ENCODE measurements at places on chromosomes 11 and 22. TPM values are rescaled to one million over a fixed set of nuclear protein-coding genes. Genes with fewer than 3 reads are reported as not detected.
A peak's percentile ranks its signal among the peaks of the same experiment; 100 is the strongest.

- DNase-seq: no peak
- H3K4me3 ChIP-seq: no peak overlapping the region
- no peaks in the 10 kb centered on the region for H3K27me3 ChIP-seq
- H3K4me1 ChIP-seq: peaks cover 16% of the 10 kb centered on the region
- H3K36me3 ChIP-seq: no peaks in the 10 kb centered on the region
Measured at GRCh38 chr11:816433-816779, 2.3 kb upstream of the PNPLA2 start.

DNA sequence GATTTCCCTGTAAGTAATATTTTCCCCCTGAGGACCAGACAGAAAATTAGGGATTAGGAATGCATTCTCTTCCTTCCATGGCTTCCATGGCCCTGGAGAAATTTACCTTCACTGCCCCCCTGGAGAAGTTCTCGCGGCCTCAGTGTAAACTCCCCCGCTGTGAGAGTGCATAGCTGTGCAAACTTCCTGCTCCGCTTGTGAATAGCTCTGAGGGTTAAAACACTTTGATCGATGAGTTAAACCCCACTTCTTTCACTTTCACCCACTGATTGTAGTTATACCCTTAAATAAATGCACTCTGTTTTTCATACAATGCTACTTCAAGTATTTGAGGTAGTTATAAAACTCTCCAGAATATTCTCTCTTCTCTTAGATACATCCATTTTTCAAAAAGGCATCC, 190.8 kb downstream of the DSCAML1 start:
- no peaks in the 10 kb centered on the region for H3K4me1 ChIP-seq
- no peak overlapping the region for H3K27ac ChIP-seq
- no peak overlapping the region for H3K4me3 ChIP-seq
- peaks cover 19% of the 10 kb centered on the region for H3K27me3 ChIP-seq
- DNase-seq: no peak

- no peak overlapping the region for H3K27ac ChIP-seq
- no peak for DNase-seq
- H3K4me1 ChIP-seq: peaks cover 10% of the 10 kb centered on the region
- no peak overlapping the region for H3K4me3 ChIP-seq
- no peaks in the 10 kb centered on the region for H3K27me3 ChIP-seq
Measured at GRCh38 chr11:117933930-117934329, 4.7 kb upstream of the TMPRSS13 start.

GRCh38 chr11:125499563-125499962, 3.5 kb upstream of the FEZ1 start:
- peaks cover 11% of the 10 kb centered on the region for H3K27me3 ChIP-seq
- H3K4me3 ChIP-seq: no peak overlapping the region
- H3K27ac ChIP-seq: no peak overlapping the region
- no peaks in the 10 kb centered on the region for H3K36me3 ChIP-seq
- DNase-seq: no peak

GRCh38 chr22:21014202-21014725, 701 bp upstream of the P2RX6 start:
- no peaks in the 10 kb centered on the region for H3K36me3 ChIP-seq
- no peaks in the 10 kb centered on the region for H3K27me3 ChIP-seq
- peak overlapping the region; percentile 60 for H3K27ac ChIP-seq
- peak; percentile 94 for DNase-seq

- H3K36me3 ChIP-seq: no peaks in the 10 kb centered on the region
- H3K4me1 ChIP-seq: peaks cover 16% of the 10 kb centered on the region
- H3K27ac ChIP-seq: peak overlapping the region; percentile 56
- H3K27me3 ChIP-seq: no peaks in the 10 kb centered on the region
Measured at GRCh38 chr22:25069758-25070481, 117.4 kb downstream of the KIAA1671 start.

DNA sequence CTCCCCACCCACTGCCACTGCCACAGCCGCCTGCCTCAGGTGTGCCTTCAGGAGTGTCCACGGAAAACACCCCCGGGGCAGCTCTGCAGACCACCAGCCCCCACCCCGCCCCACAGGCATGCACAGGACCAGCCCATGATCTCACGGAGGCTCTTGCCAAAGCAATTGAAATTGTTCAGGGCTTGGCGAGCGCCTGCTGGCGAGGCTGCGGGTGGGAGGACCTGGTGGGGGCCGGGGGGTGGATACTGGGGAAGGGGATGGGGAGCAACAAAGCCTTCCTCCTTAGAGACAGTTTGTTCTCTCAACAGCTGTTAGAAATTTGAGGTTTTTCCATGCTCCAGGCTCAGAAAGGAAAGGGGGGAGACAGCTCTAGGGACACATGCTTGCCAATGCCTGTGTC, 274.7 kb downstream of the MN1 start:
- peak; percentile 20 for DNase-seq
- no peak overlapping the region for H3K4me3 ChIP-seq
- H3K4me1 ChIP-seq: no peaks in the 10 kb centered on the region

DNA sequence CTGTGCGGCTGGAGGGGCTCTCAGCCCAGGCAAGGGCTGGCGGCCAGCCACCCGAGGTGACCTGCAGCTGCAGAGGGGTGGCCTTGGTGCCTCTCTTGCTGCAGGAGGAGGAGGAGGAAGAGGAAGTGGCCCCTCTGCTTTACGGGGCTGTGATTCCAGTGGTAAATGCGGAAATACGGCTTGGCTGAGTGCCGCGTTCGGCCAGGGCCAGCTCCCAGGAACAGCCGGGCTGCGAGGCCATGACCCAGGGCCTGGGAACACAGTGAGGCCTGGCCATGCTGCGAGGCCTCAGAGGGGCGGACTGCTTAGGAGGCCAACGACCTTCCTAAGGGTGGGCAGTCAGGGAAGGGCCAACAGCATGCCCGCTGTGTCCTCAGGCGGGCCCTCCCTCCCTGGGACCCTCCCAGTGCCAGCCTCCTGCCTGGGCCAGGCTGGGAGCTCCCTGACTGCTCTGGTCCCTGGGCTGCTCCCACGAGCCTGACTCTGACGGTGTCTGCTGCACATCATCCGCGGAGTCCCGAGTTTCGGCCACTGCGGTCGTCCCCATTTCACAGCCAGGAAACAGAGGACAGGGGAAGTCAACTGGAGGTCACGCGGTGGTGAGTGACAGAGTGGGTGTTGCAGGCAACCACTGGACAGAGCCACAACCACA, 20.8 kb upstream of the PPARA start:
- no peak overlapping the region for H3K4me3 ChIP-seq
- no peaks in the 10 kb centered on the region for H3K27me3 ChIP-seq
- no peak for DNase-seq

GRCh38 chr11:128290106-128290840, 297.1 kb downstream of the ETS1 start:
- no peaks in the 10 kb centered on the region for H3K36me3 ChIP-seq
- H3K27ac ChIP-seq: peak overlapping the region; percentile 33
- no peak overlapping the region for H3K4me3 ChIP-seq
- no peaks in the 10 kb centered on the region for H3K27me3 ChIP-seq
- DNase-seq: peak; percentile 88

- H3K4me1 ChIP-seq: no peaks in the 10 kb centered on the region
- peaks cover 69% of the 10 kb centered on the region for H3K27me3 ChIP-seq
- H3K27ac ChIP-seq: no peak overlapping the region
- no peaks in the 10 kb centered on the region for H3K36me3 ChIP-seq
- no peak overlapping the region for H3K4me3 ChIP-seq
- no peak for DNase-seq
Measured at GRCh38 chr11:132006884-132007580, 636.6 kb downstream of the NTM start.

DNA sequence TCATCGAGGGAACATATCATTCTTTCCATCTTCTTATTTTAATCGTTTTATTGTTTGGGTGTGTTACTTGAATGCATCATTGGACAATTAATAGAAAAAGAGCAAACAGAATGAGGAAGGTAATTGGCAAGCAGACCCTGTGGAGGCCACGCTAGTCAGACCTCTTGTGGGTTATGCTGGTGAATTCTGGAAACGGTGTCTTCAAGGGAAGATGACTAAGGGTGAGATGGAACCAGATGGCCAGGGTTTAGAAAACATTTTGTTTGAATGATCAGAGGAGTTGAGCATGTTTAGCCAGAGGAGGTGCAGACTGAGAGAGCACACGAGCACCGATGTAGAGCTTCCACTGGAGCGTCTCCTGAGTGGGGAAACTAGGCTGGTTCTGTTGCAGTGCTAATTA, 8.5 kb downstream of the ST14 start:
- H3K27ac ChIP-seq: no peak overlapping the region
- DNase-seq: no peak

GRCh38 chr11:44178381-44178780, 82.9 kb downstream of the EXT2 start:
- H3K4me1 ChIP-seq: no peaks in the 10 kb centered on the region
- no peak overlapping the region for H3K4me3 ChIP-seq
- peak; percentile 34 for DNase-seq
- H3K27ac ChIP-seq: no peak overlapping the region

DNA sequence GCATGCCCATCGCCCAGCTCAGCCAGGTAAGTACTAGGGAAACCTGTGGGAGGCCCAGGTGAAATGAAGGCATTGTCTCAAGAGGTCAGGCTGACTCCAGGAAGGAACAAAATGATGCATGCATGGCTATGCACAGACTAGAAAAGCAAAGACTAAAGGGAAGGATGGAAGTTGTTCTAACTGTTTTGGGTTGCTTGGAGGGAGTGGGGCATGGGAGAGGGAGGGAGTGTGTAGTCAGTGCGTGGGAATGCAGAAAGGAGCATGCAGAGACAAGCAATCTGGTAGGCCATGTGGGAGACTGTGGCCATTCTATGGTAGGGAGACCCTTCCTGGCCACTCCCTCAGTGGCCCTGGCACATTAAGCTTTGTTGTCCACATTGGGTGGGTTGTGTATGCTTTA, 2.9 kb downstream of the MICAL3 start:
- no peak overlapping the region for H3K27ac ChIP-seq
- no peaks in the 10 kb centered on the region for H3K27me3 ChIP-seq
- H3K4me3 ChIP-seq: no peak overlapping the region
- peaks cover 11% of the 10 kb centered on the region for H3K4me1 ChIP-seq

DNA sequence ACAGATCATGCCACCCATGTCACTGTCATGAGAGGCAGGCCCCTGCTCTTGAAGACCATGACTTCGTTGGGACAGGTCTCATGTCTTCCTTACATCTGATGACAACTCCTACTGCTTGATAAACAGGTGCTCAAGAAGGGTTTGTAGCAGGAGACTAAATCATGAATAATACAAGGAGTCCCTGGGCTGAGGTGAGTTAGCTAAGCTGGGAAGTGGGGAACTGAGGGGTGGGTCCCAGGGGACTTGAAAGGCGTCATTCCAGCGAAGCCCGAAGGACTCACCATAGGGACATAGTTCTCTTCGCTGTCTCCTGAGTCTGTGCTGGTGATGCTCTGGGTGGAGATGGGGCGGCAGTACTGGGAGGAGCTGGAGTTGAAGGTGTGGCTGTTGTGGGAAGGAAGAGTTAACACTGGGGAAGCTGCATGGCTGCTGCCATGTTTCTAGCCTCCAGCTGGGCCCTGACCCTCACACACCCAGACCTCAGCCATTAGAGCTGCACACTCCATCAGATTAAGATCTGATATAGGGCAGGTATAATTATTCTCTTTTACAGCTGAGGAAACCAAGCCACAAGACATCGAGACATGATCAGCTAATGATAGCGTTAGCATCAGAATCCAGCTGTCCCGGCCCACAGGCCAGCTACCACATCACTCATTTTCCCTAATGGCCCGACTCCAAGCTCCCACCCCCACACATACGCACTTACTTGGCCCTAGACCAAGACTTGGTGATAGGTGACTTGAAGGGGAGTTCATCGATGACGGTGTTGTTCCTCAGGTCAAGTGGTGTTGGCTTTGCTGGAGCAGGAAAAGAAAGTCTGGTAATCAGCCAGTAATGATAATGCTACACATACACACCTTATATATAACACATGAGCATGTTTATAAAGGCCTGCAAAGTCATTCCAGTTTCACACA, 32.9 kb downstream of the USP35 start:
- H3K27ac ChIP-seq: no peak overlapping the region
- no peaks in the 10 kb centered on the region for H3K36me3 ChIP-seq
- no peaks in the 10 kb centered on the region for H3K27me3 ChIP-seq
- no peak overlapping the region for H3K4me3 ChIP-seq

GRCh38 chr11:72688486-72688885, 14.3 kb upstream of the PDE2A start:
- H3K36me3 ChIP-seq: no peaks in the 10 kb centered on the region
- no peak for DNase-seq
- H3K4me1 ChIP-seq: peaks cover 5% of the 10 kb centered on the region
- no peak overlapping the region for H3K27ac ChIP-seq
- no peaks in the 10 kb centered on the region for H3K27me3 ChIP-seq

- no peak overlapping the region for H3K4me3 ChIP-seq
- peak; percentile 74 for DNase-seq
- no peaks in the 10 kb centered on the region for H3K4me1 ChIP-seq
- H3K36me3 ChIP-seq: no peaks in the 10 kb centered on the region
Measured at GRCh38 chr11:57349491-57350274, 11.5 kb downstream of the P2RX3 start.

DNA sequence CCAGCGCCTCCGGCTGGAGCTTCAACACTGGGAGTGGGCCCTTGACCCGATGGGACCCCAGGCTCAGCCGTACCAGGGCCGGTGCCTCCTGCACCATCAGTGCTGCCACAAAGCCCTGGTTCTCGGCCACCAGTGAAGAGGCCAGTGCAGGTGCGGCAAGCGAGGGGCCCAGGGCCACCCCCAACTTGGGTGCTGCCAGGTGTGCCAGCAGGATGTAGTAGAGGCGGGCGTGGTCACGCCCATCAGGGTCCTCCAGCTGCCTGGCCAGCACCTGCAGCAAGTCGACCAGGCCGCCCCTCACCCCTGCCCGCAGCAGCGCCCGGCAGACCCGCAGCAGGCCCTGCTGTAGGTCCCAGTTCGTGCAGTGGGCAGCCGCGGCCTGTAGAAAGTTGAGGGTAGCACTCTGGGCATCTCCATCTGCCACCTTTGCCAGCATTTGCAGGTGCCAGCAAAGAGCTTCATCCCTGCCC, 2.3 kb downstream of the AP5B1 start:
- H3K27me3 ChIP-seq: no peaks in the 10 kb centered on the region
- no peak overlapping the region for H3K27ac ChIP-seq
- no peaks in the 10 kb centered on the region for H3K36me3 ChIP-seq
- no peak overlapping the region for H3K4me3 ChIP-seq
- DNase-seq: peak; percentile 3

GRCh38 chr11:43825217-43825816, 55.3 kb upstream of the ALKBH3 start:
- no peaks in the 10 kb centered on the region for H3K27me3 ChIP-seq
- H3K27ac ChIP-seq: no peak overlapping the region
- peak; percentile 58 for DNase-seq
- no peak overlapping the region for H3K4me3 ChIP-seq

KCNQ1 gene
- polyA plus RNA-seq: 6.4 TPM

IRF7 gene
- 30.4 TPM for polyA plus RNA-seq

KLHDC7B gene
- 0.75 TPM for polyA plus RNA-seq

SLC7A4 gene
- 496 TPM for polyA plus RNA-seq

LAYN gene
- polyA plus RNA-seq: 7.7 TPM

TECTA gene
- polyA plus RNA-seq: 0.17 TPM

PGR gene
- 0.39 TPM for polyA plus RNA-seq

TRPM5 gene
- 0.13 TPM for polyA plus RNA-seq

C11orf65 gene
- polyA plus RNA-seq: 0.34 TPM

IL17REL gene
- not detected for polyA plus RNA-seq

MRGPRE gene
- not detected for polyA plus RNA-seq

NDUFV1 gene
- 239 TPM for polyA plus RNA-seq

SERPINH1 gene
- polyA plus RNA-seq: 492 TPM
